ENCODE measurements at places on chromosomes 2 and 18.
A peak's percentile ranks its signal among the peaks of the same experiment; 100 is the strongest.

- no peak for DNase-seq
These were observed 111.6 kb upstream of the TACR1 start for GRCh38 chr2:75310876-75311275.

- DNase-seq: no peak
These were observed 141.7 kb downstream of the ARL4C start for GRCh38 chr2:234355021-234355720.

- no peak for DNase-seq
These were observed 635.9 kb downstream of the SUCLG1 start for GRCh38 chr2:83823229-83823628.

DNA sequence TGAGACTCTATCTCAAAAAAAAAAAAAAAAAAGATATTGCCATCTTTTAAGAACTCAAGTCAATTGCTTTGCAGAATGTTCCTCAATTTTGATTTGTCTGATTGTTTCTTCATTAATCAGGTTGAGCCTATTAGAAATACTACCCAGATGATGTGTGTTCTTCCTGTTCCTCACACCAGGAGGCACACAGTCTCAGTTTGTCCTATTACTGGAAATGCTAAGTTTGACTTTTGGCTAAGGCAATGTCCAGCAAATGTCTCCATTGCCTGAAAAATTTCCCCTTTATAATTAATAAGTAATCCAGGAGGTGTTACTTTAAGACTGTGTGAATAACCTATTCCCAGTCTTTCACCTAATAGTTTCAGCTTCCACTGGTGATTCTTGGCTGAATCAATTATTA is 28.4 kb downstream of the BOLA3 start:
- no peak for DNase-seq

GRCh38 chr18:1302861-1303260 is 398.2 kb downstream of the ADCYAP1 start:
- no peak for DNase-seq

DNA sequence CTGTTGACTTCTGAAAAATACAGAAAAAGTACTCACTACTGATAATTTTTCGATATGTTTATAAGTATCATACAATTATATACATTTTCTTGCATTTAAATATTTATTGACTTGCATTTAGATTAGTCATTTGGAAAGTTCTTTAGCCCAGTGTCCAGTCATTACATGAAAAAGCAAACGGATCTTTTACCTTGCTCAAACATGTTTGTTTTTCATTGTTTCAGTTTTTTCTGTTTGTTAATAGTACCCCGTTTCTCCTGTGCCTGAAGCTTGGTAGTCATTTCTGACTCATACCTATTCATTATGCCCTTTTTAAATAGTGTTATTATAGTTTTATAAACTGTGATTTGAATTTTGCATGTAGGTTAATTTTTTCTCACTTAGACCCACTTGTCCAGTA is 28.1 kb downstream of the CEP192 start:
- DNase-seq: no peak

DNA sequence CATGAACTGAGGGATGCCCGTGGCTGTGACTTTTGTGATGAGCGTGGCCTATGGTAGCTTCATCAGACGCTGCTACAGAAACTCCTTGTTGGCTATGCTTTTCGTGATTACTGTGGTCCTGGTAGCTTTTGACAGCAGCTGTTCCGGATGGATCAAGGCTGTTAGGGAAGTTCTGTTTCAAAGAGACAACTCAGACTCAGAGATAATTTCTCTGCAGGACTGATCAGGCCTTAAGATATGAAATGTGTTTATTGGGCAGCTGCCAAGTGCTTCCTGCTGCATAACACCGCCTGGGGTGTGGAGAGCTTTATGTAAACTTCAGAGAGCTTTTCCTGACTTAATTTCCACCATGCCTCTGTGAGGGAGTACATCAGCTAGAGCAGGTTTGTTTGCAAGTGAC is 243.8 kb downstream of the TSN start:
- no peak for DNase-seq

- no peak for DNase-seq
These were observed 67.7 kb downstream of the CLIP4 start for GRCh38 chr2:29182920-29183319.

DNA sequence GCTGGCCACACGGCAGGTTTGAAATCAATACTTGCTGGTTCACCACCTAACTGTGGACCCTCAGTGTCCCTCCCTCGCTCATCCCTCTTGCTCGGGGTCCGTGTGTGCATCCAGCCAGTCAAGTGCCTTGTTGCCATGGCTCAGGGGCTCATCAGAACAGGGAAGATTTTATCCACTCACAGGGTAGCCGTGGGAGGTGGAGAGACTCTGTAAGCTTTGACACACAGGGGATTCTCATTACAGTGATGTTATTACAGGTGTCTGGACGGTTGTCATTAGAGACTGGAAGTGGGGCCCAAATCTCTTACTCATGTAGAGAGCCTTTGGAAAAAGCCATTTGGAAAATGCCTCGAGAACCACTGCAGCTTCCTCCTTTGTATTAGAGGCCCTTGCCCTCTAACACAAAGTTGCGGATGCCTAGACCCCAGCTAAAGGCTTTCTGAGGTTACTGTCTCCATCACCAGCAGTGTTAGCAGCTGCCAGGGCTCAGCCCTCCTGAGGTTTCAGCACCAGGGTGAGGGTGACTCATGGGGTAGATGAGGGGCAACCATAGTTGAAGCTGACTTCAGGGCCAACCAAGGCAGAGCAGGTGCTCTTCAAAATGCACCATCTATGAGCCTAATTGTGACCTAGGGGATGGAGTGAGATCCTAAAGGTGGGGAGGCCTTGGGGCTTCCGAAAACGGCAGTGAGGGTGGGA is 195.6 kb downstream of the CLIP4 start:
- DNase-seq: no peak

GRCh38 chr18:55981712-55982475 is 393.9 kb upstream of the TCF4 start:
- no peak for DNase-seq

DNA sequence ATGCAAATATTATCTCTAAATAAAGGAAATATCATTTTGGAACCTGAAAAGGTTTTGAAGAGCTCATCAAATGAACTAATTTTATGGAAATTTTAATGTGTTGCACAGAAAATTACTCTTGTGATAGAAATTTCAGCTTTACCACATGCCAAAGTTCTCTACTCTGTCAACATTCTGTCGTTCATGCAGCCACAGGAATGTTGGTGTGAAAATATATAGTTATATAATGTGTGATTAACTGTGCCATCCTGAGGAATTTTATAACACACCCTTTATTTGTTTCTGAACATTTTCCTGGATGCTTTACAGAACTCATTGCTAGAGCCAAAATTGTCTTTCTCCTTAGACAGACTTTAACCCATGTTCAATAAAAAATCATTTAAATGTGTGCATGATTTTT is 202.5 kb upstream of the SLC8A1 start:
- no peak for DNase-seq

DNA sequence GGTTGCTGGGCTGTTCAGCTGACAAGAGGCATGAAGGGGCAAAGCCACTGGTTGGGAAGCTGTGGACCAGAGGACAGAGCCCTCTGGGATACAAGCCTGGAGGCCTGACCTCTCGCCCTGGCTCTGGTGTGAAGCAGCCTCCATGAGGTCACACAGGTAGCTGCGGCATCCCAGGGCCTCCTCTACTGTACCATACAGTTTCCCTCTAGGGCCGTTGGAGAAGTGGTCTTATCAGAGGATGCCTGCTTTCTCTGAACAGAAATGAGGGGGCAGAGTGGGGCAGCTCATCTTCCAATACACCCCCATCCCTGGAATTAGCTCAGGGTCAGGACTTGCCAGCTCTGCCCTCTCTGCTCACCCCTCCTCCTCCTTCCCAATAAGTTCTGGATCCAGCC is 135.1 kb upstream of the SMAD2 start:
- no peak for DNase-seq

DNA sequence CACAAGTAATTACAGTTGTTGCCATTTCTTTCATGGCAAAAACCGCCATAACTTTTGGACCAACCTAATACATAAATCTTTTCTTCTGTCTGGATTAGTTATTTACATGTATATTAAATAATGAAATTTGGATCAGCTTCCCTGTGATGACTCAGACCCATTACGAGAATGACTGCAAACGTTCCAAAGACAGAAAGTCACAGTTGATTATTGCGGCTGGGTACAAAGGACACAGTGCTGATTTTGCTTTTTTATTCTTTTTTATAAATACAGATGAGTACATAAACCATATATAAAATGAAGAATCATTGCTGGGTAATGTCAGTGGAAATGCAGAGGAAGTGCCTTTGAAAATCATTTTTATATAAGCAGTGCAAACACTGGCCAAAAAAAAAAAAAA is 126.2 kb downstream of the TWIST2 start:
- DNase-seq: no peak

DNA sequence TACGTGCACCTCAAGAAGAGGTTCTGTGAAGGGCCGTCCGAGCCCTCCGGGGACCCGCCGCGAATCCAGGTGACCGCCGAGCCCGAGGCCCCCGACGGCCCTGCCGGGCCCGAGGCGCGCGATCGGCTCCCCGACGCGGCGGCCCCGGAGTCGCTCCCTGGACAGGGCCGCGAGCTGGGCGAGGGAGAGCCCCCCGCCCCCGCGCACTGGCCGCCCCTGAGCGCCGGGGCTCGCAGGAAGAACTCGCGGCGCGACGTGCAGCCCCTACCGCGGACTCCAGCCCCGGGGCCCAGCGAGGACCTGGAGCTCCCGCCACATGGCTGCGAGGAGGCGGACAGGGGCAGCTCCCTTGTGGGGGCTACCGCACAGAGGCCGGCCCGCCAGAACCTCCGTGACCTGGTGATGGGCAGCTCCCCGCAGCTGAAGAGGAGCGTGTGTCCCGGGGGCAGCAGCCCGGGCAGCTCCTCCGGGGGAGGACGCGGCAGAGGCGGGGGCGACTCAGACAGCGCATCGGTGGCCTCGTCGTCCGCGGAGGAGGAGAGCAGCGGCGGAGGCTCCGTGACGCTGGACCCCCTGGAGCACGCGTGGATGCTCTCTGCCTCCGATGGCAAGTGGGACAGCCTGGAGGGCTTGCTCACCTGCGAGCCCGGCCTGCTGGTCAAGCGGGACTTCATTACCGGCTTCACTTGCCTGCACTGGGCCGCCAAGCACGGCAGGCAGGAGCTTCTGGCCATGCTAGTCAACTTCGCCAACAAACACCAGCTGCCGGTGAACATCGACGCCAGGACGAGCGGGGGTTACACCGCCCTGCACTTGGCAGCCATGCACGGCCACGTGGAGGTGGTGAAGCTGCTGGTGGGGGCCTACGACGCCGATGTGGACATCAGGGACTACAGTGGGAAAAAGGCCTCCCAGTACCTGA is 812 bp downstream of the SOWAHC start:
- DNase-seq: no peak

- no peak for DNase-seq
These were observed 292.9 kb upstream of the MEX3C start for GRCh38 chr18:51490417-51490816.

DNA sequence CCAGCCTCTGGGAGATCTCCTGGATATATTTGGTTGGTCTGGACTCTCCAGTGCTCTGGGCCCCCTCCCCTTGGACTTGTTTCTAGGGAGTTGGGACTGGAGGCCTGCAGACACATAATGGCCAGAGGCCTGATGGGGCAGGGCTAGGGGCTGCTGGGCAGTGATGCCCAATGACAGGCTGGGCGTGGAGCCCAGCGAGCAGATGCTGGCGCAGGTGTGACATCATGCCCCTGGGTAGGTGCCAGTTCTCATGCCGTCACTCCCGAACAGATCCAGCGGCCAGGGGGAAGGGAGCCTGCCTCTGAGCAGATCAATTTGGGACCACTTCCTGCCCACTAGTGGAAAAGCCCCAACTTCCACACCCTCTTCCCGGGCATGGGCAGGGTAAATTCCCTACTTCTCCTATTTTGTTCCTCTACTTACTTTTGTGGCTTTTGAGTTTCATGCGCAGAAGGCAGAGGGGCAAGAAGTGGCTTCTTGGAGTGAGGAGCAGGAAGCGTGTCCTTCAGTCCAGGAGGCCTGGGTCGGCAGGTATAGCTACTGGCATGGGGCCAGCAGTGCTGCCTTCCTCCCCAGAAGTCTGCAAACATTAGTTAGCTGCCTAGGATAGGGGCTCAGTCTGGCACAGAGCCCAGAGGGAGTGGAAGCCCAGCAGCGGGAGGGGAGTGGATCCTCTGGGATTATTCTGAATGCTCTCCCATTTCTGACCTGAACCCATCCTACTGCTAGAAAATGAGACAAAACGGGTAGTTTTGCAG is 6.1 kb downstream of the MPV17 start:
- no peak for DNase-seq

DNA sequence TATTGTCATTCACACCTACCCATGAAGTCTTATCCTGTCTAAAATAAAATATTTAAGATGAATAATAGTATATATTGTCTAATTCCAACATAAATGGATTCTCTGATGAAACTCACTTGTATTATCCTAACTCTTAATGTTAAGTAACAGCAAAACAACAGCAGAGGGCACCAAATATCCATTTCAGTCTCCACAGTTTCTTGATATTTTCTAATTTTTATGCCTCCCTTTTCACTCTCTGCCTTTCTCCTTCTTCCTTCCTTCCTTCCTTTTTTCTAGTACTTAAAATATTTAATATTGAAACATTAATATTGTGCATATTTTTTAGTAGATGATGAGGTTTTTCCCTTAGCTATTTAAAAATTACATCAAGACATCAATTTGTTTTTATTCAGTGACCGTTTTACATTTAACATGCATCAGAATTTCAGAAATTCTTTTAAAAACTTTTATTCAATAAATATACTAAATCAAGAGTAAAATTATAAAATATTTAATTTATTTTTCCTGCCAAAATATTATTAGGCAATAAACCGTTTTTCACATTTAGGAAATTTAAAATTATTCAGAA is 97.6 kb downstream of the WDR7 start:
- DNase-seq: peak; percentile 15

DNA sequence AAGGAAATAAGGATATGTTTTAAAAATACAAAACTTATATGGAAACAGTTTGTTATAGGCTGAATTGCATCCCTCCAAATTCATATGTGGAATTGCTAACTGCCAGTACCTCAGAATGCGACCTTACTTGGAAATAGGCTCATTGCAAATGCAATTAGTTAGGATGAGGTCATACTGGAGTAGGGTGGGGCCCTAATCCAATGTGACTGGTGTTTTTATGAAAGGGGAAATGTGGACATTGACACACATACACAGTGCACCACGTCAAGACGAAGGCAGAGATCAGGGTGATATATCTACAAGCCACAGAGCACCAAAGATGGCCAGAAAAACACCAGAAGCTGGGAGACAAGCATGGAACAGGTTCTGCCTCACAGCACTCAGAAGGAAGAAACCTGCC is 494.2 kb downstream of the TSN start:
- DNase-seq: no peak

- DNase-seq: no peak
These were observed 1438.1 kb downstream of the DPP10 start for GRCh38 chr2:115880558-115880957.

- DNase-seq: no peak
These were observed 31.6 kb downstream of the SUCLG1 start for GRCh38 chr2:84427235-84428138.

- DNase-seq: no peak
These were observed 96.5 kb downstream of the ZFP36L2 start for GRCh38 chr2:43129676-43130547.

- no peak for DNase-seq
These were observed 200.6 kb downstream of the NRP2 start for GRCh38 chr2:205882806-205883425.

All from AG04450 (cell line).